Bronchial smooth muscle cell (primary cell): ENCODE measurements at places on chromosomes 5 and 9. TPM values are rescaled to one million over a fixed set of nuclear protein-coding genes. Genes with fewer than 3 reads are reported as not detected.

Gene QRFP
- total RNA-seq: not detected in 2 replicates

Gene PDZD2
- 0.09 and 0.16 TPM in 2 replicates for total RNA-seq

Gene ELL2
- 23.4 and 74.1 TPM in 2 replicates for total RNA-seq

Gene PSD2
- total RNA-seq: under 0.01 and 0.17 TPM in 2 replicates

Gene F2RL2
- 10.4 and 15.0 TPM in 2 replicates for total RNA-seq

Gene SLCO6A1
- total RNA-seq: not detected in 2 replicates

Gene TAF11L10
- not detected in 2 replicates for total RNA-seq

Gene TAS2R1
- total RNA-seq: not detected in 2 replicates

Gene CCDC180
- total RNA-seq: 3.2 and 5.2 TPM in 2 replicates

Gene TSLP
- total RNA-seq: 2.5 and 15.9 TPM in 2 replicates

Gene ADRB2
- under 0.01 and 0.32 TPM in 2 replicates for total RNA-seq

Gene TLX3
- total RNA-seq: not detected in 2 replicates
